ENCODE measurements at places on chromosomes 3 and 15.
A peak's percentile ranks its signal among the peaks of the same experiment; 100 is the strongest.

DNA sequence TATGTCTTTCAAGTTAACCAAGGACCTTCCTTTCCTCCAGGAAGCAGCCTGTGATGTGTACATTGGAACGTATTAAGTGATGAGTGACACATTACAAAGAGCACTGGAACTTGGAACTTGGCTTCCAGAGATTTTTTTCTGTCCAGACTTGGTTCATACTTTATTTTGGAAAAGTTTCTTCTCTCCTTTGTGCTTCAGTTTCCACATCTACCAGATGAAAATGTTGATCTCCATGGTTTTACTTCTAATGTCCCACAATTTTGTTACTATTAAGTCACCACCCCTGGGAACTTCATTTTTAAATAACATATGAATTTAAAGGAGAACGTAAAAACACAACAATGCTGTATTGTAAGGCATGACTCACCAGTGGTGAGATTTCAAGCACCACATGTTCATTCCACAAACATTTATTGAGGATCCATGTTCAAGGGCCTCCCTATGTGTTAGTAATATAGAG lies 290.7 kb upstream of the LMCD1 start:
- DNase-seq = no peak

DNA sequence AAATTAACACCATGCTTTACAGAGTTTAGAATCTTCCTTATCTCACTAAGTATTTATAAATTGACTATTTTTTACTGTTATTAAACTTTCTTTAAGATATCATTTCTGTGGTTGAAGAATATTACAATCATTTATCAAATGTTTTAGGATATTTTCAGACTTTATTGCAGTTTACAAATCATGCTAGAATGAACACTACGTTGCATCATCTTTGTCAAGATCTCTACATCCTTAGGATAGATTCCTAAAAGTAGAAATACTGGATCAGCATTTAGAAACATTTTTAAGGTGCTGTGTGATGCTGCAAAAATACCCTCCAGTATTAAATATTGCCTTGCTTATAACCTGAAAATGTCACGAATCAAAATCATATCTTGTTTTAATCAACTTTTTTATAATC lies 2.5 kb upstream of the PLD1 start:
- DNase-seq = no peak

- DNase-seq = no peak
These were observed 109.1 kb upstream of the DLG1 start for GRCh38 chr3:197407526-197407925.

DNA sequence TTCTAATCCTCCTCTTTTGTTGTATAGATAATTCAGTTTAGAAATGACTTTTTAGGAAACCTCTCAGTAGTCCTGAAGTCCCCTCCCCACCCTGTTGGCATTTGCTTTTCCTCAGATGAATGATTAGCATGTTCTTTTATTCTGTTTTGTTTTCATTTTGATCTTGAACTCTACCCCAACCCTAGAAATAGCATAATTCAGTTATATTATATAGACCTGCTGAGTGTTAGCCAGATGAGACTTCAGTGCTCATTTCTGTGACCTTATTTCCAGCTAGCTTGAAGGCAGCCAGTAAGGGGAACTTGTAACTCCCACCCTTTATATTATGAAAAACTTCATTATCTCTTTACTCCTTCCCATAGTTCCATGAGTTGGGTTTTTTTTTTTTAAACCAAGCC lies 41.2 kb downstream of the SNRK start:
- DNase-seq = no peak

GRCh38 chr15:28086175-28086703 lies 12.9 kb downstream of the OCA2 start:
- peak; percentile 75 for DNase-seq

DNA sequence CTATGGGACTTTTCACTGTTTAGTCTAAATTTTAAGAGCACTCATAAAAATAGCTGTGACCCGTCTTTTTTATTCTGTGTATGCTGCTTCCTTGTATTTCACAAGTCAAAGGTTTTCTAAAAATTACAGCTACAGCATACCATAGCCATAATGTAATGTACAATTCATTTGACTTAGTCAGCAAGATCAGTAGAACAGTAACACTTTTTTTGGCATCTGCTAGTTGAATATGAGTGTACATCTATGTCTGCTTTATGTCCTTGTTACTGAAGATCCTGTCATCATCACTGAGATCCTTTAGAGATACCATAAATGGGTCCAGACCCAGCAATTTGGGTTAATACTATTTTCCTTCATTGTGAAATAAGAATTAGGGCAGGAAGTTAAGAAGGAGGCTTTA lies 42.2 kb downstream of the CMSS1 start:
- no peak for DNase-seq
